ENCODE measurements at places on chromosomes 4 and X.

DNA sequence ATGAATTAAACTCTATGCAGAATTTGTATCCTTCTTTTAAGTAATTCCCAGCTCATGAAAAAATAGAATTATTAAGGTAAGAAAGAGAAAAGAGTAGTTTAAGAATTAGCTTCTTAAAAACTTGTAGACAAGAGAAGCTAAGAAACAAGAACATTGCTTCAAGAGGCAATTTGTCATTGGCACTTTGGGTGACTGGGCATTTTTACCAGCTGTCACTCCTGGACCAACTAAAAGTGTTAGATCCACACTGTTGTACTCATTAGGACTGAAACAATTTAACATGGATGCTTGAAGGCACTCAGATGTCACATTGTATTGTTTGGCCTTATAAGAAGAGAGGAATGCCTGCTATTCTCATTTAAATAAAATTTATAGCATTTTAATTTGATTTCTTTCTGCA lies 7.4 kb downstream of the COL25A1 start:
- DNase-seq, result no peak

DNA sequence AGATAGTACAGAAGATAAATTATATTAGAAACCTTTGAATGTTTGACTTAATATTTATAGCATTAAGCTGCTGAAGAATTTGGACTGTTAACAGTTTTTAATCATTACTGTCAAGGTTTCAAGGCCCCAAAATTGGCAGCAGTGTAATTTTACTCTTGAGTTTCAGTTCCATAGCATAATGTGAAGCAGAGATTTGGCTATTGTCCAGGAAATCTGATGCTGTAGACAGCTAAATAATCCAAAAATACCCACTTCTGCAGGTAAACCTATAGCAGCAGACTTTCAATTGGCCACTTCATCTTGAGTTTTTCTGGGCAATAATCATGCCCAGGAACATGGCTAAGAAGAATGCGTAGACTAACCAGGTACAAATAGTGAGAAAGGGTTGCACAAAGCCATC lies 85.0 kb downstream of the RCHY1 start:
- no peak for DNase-seq

GRCh38 chr4:7867701-7868435 lies 71.8 kb downstream of the AFAP1 start:
- peak; percentile 72 for DNase-seq

DNA sequence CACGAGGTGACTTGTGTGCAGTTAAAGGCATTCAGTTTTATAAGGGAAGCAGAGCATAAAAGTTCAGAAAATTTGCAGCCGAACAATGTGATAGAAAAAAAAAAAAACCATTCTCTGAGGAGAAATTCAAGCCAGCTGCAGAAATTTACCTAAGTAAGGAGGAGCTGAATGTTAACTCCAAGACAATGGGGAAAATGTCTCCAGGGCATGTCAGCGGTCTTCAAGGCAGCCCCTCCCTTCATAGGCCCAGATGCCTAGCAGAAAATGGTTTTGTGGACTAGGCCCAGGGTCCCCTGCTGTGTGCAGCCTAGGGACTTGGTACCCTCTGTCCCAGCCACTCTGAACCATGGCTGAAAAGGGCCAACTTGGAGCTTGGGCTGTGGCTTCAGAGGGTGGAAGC lies 1764.0 kb downstream of the C4orf33 start:
- DNase-seq, result no peak

DNA sequence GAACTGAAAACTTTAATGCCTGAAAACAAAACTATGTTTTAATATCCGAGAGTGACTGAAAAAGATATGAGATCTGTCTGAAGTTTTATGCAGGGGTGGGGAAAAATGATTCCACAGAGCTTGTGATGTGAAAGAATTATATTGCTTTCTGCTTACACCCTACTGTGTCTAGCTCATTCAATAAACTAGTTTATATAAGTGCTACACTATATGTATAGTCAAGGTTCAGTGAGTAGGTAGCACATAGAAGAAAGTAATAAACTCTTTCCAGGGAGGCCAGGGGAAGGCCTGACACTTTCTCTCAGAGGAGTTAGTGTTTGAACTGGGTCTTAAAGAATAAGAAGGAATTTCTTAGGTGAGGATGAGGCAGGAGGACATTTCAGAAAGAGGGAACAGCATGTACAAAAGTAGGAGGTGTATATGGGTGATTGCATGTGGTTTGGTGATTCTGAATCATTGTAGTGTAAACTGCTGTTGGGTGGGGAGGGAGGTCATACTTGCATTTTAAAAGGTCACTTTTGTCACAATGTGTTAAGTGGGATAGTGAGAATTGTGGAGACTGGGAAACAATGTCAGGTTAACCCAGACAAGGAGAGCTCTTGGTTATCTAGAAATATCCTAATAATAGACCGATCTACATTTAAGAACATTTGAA lies 25.1 kb upstream of the TEX13D start:
- DNase-seq, result no peak

DNA sequence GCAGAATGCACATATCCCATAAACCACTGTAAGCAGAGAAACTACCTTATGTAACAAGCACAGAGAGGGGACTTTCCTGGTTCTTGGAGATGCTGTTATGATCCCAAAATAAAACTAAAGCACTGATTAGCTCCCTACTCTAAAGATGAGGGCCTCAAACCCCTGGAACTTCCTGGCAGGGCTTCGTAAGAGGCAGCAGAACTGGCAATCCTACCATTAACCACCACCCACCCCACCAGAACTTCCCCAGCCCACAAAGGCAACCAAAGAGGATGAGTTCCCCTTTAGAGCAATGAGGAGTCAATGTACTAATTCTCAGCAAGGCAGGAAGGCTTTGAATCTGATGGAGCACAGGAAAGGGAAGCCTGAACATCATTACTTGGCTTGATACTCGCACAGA lies 436.5 kb upstream of the FRG1 start:
- DNase-seq, result no peak

GRCh38 chrX:131405497-131405896 lies 116.4 kb upstream of the IGSF1 start:
- no peak for DNase-seq

DNA sequence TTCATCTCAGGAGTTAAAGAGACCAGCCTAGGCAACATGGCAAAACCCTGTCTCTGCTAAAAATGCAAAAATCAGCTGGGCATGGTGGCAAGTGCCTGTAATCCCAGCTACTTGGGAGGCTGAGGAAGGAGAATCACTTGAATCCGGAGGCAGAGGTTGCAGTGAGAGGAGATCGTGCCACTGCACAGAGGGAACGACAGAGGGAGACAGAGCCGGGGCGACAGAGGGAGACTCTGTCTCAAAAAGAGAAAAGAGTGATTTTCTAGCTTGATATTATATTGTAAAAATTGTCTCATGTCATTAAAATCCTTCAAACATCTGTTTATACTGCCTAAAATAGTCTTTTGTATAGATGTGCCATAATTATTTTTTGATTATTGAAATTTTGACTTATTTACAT lies 225.4 kb upstream of the AGA start:
- no peak for DNase-seq

- no peak for DNase-seq
These were observed 199.5 kb upstream of the ZCCHC13 start for GRCh38 chrX:74104356-74105015.

DNA sequence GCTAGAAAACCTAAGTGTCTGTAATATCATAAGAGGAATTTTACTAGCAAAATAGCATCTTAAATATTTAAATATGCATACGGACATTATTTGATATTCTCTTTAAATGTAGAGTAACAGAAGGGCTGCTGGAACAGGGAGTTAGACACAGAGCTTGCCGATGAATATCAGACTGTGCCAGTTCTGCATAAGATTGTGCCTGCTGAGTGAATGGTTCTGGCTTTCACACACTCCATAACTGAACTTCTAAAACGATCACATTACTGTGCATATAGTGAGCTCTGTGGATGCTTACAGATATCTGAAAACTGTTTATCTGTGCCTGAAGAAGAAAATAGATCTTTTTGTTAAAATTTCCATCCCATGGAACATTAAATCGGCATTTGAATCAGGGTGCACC lies 867.4 kb upstream of the PCDH10 start:
- no peak for DNase-seq

DNA sequence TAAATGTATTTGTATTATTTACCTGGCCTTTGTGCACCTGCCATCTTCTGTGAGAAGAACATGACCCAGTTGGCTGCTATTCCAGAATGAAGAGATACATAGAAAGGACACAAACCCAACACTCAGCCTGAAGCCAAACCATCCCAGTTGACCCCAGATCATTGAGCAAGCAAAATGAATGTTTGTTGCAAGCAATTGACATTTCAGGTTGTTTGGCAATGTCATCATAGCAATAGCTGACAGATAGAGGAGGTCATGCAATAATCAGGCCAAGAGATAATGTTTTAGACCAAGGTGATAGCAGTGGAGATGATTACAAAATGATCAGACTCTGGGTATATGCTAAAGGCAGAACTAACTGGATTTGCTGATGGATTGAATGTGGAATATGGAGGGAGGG lies 71.2 kb upstream of the TMEM164 start:
- no peak for DNase-seq

DNA sequence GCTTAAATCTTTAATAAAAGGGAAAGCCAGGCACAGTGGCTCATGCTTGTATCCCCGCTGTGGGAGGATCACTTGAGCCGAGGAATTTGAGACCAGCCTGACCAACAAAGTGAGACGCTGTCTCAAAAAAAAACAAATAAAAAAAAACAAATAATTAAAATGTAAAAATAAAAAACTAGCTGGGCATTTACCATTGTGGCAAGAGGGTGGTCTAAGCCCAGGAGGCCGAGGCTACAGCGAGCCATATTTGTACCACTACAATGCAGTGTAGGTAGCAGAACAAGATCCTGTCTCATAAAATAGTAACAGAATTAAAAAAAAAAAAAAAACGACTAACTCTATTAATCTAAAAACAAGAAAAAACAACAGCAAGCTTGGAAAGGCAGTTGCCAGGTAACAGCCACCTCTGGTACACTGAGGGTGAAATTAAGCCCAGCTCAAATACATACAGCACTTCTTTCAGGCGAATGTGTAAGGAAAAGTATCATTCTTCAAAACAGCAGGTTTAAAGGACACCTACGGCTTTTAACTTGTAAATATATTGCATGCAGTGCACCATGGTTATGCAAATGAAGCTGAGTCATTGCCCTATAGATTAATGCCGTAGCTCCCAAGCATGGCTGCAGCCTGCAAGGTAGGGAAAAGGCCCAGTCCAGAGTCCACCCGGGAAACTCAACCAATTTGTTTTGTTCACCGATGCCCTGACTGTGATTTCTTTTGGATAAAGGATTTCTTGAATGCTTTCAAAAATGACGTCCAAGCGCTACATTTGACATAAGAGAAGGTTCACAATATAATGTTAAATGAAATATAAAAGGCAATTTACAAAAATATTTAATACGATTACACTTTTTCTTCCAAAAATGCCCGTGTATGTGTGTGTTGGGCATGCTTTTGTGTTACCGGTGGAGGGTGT lies 14.5 kb upstream of the TXLNG start:
- no peak for DNase-seq

GRCh38 chr4:7157666-7158065 lies 34.7 kb upstream of the SORCS2 start:
- peak; percentile 45 for DNase-seq

GRCh38 chr4:54497947-54498346 lies 159.8 kb upstream of the KIT start:
- no peak for DNase-seq

DNA sequence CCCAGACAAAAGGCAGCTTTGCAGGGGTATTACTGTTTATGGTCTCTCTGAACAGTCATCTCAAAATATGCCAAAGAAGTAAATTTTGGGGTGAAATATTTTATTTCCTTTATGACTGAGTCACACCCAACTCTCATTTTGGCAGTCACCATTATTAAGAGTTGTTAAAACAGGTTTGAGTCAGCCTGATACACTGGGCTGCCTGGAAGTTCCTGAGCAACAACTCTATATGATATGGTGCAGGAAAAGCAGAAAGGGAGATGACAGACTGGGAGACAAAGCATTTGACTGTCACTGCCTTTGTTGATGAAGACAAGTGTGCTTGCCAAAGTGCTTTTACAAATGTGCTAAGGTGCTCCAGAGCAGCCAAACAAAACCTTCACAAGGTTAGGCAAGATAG lies 1263.5 kb downstream of the PCDH7 start:
- DNase-seq, result no peak

- no peak for DNase-seq
These were observed 1029.7 kb upstream of the TENM3 start for GRCh38 chr4:181213551-181213950.

DNA sequence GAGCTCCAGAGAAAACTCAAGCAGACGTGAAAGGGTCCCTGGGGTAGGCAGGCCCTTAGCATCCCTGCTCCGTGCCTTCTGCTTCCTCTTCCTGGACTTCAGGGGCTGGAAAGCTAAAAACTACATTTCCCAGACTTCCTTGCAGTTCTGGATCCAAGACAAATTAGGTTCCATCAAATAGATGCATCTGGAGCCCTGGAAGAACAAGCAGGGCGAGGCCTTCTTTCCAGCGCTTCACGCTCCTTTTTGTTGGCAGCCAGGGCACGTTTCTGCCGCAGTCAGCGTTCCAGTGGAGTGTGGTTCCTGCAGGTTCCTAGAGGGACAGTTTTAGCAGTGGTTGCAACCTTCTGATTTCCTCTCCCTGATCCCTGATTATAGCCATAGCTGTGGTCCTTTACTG lies 53.6 kb upstream of the MSX1 start:
- no peak for DNase-seq

- DNase-seq, result peak; percentile 24
These were observed 22.3 kb upstream of the SORCS2 start for GRCh38 chr4:7170012-7170411.

GRCh38 chr4:78347527-78347926 lies 204.0 kb upstream of the ANXA3 start:
- DNase-seq, result no peak

GRCh38 chr4:2058264-2059045 lies 672 bp upstream of the NAT8L start:
- DNase-seq, result no peak

DNA sequence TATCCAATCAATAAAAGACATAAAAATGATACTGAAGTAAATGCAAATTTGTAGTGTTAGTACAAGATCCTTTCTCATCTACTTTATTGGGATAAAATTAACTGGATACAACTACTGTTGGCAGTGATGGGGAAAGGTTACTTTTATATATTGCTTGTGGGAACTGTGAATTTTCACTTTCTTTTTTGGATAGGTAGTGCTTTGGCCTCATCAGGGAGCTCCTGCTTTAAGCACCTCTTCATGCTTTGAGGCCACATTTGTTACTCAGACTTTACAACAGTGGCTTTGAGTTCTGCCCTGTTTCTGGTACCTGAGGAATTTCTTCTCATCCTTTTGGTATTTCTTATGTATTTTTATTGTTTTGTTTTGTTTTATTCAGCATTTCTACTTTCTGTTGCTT lies 316.8 kb upstream of the ZCCHC13 start:
- DNase-seq, result no peak

GRCh38 chr4:158873795-158874401 lies 105.1 kb downstream of the FNIP2 start:
- DNase-seq, result no peak

GRCh38 chr4:158610790-158611189 lies 60.9 kb downstream of the C4orf46 start:
- DNase-seq, result no peak
